ELF-1 (cell line): ENCODE measurements at places on chromosomes 3 and 15.
A peak's percentile ranks its signal among the peaks of the same experiment; 100 is the strongest.

DNA sequence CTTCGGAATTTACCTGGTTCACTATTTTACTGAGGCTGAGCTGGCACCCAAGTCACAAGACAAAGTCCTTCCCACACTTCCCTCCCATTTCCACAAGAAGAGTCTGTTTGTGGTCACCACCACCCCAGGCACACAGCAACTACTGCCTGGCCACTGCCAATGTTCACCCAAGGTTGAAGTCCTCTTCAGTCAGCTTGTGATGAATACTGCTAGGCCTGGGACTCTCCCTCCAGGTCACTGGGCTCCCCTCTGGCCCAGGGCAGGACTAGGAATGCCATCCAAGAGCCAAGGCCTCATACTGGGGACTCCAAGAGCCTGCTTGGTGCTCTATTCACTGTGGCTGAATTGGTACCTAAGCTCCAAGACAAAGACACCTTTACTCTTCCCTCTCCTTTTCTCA lies 30.4 kb upstream of the COLQ start:
- DNase-seq = no peak

DNA sequence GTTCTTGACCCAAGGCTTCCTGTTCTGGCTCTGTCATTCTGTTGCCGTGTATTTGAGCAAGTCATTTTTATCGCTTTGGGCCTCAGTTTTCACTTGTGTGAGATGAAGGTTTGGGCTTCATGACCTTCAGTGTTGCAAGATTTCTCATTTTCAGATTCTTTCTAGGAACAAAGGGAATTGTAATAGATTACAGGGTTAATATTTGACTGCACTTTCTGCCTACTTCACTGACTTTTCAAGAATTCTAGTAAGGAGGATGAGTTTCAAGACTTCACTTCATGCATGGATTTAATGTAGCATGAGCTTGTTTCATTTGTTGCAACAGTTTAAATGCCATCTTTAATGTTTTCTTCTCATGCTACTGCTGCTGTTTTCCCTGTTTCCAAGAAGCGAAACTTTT lies 226.5 kb downstream of the NLGN1 start:
- no peak for DNase-seq

DNA sequence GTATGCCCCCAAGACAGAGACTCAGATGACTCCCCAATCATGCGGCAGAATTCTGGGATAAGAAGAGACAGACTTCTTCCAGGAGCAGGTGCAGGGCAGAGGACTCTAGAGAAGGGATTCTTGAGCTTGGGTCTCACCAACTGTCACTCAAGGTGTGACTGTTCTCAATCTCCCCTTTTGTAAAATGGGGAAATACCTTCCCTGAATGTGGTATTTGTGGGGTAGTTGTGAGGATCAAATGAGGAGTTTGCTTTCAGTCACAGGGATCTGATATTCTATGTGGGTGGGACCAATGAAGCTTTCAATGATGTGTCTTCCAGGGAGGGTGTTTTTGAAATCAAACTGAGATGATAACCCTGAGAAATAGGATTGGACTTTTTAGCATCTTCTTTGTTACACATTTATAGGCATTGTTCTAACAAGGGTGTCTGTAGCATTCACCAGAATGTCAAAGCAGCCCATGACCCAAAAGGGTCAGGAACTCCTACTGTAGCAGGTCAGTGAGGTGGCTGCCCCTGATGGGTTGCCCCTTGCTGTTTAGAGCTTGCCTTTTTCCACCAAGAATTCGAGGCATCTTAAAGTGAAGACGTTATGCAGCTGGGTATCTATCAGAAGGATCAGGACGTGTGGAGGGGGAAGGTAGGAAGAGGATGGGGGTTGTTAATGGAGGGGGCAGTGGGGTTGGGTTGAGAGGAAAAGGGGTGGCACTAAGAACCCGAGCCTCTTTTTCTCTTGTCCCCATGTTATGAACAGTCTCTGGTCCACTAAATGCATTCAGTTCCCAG lies 28.8 kb downstream of the UMPS start:
- no peak for DNase-seq

GRCh38 chr3:49017971-49018706 lies at the start of gene DALRD3:
Gene DALRD3, minus strand, starts transcription at chr3:49018580. Its CDS starts 16 bp downstream, at chr3:49018564.
- DNase-seq = peak; percentile 82

DNA sequence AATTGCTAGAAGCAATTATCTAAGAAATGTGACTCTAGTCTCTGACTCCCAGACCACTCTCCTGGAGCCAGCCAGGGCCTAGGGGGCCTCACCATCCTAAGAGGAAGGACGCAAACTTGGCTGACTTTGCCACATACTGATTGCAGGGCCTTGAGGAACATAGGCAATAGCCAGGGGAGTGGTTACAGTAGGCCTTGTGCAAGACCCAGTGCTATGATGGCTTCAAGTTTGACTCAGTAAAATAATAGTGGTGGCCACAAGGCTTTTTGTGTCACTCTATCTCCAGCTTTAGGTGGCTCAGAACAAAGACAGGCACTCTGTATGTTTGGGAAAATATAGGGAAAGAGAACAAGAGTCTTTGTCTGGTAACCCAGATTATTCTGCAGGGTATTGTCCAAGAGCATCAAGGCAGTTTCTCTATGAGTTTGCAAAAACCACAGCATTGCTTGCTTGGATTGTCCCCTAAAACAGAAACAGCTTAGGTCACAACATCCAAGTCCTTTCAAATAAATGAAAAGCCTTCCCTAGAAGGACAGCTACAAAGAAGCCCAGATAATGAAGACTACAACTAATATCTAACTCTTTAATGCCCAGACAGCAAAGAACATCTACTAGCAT lies 631.5 kb downstream of the PYDC2 start:
- no peak for DNase-seq

GRCh38 chr15:77035584-77035983 lies 35.3 kb downstream of the TSPAN3 start:
- DNase-seq = no peak

GRCh38 chr15:26109203-26109602 lies 246.1 kb upstream of the ATP10A start:
- DNase-seq = no peak

DNA sequence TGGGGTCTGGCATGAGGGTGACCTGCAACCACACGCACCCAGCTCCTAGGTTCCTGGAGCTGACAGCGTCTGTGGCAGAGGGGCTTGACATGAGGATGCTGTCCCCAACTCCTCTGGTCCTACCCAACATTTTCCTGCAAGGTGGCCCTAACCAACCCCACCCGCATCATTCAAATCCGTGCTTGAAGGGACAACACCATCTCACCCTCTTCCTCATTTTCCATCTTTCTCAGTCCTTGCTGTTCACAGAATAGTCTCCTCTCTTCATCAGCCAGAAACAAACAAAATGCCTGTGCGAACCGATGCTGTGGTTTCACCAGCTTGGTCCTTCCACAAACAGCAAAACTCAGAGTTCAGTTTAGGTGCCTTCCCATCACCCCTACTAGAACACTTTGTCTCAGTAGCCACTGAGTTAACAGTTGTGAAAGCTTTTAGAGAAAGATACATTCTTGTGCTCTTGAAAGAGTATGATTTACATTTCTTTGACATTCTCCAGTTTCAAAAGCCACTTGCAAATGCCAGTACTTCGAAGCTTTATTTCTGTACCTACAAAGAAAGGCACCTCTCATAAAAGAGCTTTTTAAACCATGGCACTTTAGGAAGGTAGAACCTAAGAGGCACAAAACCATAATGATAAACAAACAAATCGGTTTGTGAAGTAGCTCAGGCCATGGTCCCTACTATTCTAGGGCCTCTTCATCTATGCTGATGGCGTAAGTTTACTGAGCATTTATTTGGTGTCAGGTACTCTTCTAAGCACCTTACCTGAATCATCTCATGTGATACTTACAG lies 360.1 kb downstream of the SHQ1 start:
- no peak for DNase-seq

DNA sequence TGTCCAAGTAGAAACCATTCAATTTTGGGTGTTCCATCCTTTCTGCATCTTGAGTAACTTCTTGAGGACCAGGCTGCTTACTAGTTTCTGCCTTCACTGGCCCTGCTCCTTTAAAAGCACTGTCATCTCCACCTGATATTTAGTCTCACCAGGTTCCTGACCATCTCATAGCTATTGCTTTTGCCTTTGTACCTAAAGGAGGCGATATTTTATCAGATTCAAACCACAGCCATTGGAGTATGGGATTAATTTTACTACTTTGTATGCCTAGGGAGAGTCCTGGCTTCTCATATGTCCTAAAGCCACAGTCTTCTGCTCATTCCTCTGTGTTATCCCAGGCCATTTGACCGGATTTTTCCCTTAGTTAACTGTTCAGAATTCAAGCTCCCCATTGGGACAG lies 51.8 kb upstream of the RFX7 start:
- no peak for DNase-seq

DNA sequence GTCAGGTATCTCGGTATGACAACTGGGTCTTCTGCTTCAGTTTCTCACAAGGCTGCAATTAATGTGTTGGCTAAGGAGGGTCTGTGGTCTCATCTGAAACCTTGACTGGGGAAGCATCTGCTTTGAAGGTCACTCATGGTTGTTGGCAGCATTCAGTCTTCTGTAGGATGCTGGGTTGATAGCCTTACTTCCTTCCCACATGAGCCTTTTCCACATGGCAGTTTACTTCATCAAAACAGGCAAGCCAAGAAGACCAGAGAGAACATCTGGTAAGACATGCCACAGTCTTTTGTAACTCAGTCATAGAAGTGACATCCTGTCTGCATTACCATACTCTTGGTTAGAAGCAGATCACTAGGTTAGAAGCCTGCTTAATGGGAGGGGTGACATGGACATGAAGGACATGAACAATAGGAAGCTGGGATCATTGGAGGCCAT lies 49.5 kb downstream of the CMC1 start:
- no peak for DNase-seq

DNA sequence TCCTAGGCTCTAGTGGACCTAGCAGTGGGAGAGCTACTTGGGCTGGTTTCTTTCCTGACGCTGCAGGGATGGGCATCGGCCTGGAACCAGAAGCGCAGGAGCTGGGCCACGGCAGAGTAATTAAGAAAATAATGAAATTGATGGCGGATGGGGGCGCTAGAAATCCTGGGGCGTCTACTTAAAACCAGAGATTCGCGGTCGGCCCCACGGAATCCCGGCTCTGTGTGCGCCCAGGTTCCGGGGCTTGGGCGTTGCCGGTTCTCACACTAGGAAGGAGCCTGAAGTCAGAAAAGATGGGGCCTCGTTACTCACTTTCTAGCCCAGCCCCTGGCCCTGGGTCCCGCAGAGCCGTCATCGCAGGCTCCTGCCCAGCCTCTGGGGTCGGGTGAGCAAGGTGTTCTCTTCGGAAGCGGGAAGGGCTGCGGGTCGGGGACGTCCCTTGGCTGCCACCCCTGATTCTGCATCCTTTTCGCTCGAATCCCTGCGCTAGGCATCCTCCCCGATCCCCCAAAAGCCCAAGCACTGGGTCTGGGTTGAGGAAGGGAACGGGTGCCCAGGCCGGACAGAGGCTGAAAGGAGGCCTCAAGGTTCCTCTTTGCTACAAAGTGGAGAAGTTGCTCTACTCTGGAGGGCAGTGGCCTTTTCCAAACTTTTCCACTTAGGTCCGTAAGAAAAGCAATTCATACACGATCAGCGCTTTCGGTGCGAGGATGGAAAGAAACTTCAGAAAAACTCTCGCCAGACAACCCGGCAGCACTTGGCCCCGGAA lies 6.1 kb downstream of the SOX14 start:
- DNase-seq = peak; percentile 33

GRCh38 chr3:108029466-108029865 lies 61.4 kb downstream of the CD47 start:
- no peak for DNase-seq

DNA sequence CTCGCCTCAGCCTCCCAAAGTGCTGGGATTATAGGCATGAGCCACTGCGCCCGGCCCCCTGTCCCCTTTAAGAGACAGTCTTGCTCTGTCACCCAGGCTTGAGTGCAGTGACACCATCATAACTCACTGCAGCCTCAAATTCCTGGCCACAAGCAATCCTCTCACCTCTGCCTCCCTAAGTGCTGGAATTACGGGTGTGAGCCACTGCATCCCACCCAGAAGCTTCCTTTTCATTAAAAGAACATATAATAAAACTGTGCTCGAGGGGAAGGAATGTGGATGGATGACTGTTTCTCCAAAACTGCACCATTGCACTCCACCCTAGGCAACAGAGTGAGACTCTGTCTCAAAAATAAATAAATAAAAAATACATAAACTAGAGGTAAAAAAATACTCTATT lies 70.1 kb downstream of the NCEH1 start:
- no peak for DNase-seq

GRCh38 chr3:133881939-133882825 lies 13.5 kb downstream of the RAB6B start:
- DNase-seq = no peak

DNA sequence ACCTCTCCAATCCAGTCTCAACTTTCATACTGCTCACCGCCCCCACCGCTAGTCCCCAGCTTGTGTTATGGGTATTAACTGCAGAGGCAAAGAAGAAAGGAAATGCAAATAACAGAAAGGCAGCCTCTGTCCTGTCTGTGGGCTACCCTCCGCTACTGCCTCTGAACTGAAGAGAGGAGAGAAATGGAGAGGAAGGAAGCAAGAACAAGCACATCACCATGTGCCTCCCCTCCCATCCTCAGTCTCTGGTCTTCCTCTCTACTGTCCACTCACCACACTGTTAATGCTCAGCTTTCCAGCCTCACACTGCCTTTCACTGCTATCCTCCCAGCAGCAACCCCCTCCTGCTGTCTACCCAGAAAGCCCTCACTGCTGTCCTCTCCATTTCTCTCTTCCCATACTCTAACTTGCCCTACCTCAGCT lies 139.0 kb upstream of the SLC2A2 start:
- peak; percentile 48 for DNase-seq

- peak; percentile 88 for DNase-seq
Measured at GRCh38 chr3:141011232-141011996, 39.7 kb upstream of the SPSB4 start.

DNA sequence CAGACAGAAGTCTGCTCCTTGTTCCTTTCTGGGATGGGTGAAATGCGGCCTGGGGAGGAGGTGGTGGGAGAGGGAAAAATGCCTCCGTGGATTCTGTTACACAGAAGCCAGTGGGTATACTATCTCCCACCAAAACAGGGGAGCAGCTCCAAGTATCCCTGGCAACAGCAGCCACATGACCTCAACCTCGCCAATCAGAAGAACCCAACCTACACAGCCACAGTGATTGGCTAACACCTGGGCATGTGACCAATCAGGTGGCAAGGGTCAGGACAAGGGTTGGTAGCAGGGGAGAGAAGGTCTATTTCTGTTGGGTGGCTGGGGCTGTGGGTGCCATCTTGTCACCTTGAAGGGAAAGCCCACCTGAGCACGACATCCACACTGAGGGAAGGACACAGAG lies 9.1 kb upstream of the ACAD9 start:
- DNase-seq = no peak

DNA sequence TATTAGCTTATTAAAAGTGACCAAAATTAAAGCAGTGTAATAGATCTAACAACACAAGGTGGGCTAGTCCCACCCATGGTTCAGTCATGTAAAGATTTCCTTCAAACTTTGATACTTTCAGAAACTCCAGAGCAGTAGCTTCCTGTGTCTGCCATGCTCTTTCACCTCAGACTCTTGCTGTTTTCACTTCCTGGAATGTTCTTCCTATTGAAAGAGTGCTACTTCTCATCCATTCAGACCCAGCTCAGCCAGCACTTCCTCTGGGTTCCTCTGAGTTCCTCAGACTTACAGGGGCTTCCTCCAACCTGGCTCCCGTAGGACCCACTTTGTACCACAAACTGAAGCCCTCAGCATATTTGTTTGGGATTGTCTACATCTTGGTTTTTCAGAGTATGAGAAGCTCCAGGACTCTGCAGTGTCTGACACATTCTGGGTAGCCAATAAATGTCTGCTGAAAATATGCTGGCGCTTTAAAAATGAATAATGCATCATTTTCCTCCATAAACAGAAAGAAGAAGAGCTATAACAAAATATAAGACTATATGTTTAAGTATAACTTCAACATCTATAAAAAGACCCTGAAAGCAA lies 18.0 kb downstream of the NCEH1 start:
- no peak for DNase-seq

GRCh38 chr3:133112666-133113065 lies 74.5 kb downstream of the TMEM108 start:
- no peak for DNase-seq
